ENCODE measurements at places on chromosomes 2 and 18.

- DNase-seq: no peak
Observed at GRCh38 chr18:63182861-63183260, 136.7 kb downstream of the BCL2 start.

GRCh38 chr18:23266717-23267446 is 131.6 kb downstream of the CABLES1 start:
- DNase-seq: no peak

GRCh38 chr2:102506743-102507142 is 33.7 kb downstream of the SLC9A4 start:
- no peak for DNase-seq

DNA sequence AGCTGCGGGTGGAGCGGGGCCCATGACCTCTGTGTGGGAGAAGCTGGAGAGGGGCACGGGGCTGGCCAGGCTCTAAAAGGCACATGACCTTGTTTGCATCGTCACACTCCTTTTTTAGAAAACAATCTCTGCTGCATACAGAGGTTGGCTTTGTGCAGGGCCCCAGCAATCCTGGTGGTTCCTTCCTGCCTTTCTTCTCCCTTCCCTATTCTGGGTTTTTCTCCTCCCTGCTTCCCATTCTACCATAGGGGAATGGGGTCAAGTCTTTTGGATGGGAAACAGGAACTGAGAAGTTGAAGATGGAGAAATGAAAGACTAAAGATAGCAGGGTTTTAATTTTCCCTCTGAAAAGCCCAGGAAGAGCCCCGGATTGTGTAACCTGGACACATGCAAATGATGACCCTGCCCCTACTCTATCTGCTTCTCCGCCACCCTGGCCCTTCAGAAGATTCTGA is 53.9 kb downstream of the ASAP2 start:
- DNase-seq: no peak

GRCh38 chr2:127986548-127987079 is 41.2 kb downstream of the SAP130 start:
- no peak for DNase-seq

GRCh38 chr18:61770279-61770678 is 122.5 kb downstream of the RNF152 start:
- no peak for DNase-seq

GRCh38 chr2:180494286-180494685 is 486.1 kb upstream of the UBE2E3 start:
- DNase-seq: no peak

DNA sequence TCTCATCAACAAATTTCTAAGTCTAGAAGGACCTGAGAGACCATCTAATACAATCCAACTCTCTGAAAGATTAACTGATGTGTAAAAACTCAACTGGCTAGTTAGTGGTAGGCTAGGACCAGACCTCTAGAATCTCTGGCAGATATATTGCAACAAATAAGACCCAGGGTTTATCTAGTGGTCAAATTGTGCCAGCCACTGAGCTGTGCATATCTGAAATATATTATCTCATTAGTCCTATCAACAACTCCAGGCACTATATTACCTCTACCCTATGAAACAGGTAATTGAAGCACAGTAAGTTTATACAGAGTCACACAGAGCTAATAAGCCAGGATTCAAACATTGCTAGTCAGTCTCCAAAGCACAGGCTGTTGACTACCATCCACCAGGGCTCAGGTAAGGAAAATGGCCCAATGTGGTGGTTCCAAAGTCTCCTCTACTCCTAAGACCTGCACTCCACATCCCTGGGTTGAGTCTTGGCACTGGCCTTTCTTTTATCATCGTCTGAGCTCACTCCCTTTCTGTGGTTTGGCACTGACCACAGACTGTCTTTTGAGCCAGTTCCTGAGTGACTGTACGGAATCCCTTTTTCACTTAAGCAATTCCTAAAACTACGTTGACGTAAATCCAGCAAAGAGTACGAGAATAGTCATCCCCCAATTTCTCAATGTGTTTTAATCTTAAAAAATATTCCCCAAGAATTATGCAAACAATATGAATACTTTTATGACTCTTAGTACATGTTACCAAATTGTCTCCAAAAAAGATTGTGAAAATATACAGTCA is 11.9 kb upstream of the PID1 start:
- peak; percentile 13 for DNase-seq

GRCh38 chr2:47896450-47896968 is 9.8 kb downstream of the FBXO11 start:
- no peak for DNase-seq

DNA sequence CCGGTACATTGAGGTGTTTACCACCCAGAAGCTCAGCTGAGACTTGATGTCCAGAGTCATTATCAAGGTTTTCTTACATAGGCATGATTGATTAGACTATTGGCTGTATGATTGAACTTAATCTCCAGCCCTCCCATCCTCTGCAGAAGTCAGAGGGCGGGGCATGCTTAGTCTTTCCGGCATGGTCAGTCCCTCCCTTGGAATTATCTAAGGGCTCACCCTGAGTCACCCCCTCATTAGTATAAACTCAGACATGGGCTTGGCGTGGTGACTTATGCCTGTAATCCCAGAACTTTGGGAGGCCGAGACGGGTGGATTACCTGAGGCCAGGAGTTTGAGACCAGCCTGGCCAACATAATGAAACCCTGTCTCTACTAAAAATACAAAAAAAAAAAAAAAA is 243.9 kb downstream of the VAPA start:
- DNase-seq: no peak

DNA sequence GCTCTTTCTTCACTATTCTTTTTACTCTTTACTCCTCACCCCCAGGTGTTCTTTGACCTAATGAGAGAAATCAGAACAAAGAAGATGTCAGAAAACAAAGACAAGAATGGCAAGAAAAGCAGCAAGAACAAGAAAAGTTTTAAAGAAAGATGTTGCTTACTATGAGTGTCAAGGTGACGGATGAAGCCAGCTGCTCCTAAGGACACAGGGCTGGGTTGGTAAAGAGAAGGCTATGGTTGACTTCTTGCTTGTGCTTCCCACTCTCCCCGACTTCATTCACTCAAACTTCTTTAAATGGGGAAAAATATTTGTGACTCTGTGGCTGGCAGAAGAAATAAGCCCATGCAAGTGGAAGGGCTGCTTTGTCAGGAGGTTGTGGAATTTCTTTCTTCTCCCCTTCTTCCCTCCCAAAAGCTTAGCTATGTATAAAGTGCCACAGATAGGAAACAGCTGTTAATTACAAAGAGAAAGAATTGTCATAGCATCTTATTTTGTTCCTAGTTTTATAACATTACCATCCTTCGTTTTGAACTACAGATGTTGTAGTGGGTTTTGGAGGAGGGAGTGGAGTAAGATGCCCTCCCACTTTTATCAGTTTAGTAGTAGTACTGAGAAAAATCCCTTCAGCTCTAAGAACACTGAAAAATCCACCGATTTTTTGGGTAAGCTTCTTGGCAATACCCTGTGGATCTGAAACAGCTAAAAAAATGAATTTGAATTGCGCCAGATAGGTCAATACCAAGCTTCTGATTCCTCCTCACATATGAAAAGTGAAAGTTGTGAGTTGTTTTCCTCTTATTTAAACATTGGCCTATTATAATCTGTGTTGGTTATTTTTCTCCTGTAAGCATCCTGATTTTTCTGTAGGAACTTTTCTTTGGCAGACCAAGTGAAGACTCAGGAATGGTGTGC is 40.7 kb downstream of the RALB start:
- DNase-seq: no peak

- DNase-seq: no peak
Observed at GRCh38 chr18:32889615-32890593, 117.1 kb upstream of the KLHL14 start.

- DNase-seq: no peak
Observed at GRCh38 chr18:44697315-44697714, 16.6 kb downstream of the SETBP1 start.

DNA sequence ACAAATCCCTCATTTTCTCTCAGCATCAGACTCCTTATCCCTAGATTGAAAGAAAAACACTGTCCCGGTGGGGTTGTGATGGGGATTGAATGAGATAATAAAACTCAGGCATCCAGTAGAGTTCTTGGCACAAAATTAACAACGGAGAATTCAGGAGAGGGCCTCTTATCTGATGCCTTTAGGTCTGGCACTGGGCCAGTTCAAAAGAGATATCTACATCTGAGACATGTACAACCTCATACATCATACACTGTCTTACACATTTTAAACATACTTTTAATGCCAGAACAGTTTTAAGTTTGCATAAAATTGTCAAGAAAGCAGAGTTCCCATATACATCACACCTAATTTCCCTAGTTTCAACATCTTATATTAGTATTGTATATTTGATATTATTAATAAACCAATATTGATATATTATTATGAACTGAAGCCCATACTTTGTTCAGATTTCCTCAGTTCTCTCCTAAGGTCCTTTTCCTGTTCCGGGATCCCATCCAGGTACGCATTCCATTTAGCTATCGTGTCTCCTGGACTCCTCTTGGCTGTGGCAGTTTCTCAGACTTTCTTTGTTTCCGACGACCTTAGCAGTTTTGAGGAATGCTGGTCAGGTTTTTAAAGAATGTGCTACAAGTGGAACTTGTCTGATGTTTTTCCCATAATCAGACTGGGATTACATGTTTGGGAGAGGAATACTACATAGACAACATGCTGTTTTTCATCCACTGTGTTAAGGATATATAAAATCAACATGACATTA is 27.8 kb downstream of the NXPH2 start:
- no peak for DNase-seq

DNA sequence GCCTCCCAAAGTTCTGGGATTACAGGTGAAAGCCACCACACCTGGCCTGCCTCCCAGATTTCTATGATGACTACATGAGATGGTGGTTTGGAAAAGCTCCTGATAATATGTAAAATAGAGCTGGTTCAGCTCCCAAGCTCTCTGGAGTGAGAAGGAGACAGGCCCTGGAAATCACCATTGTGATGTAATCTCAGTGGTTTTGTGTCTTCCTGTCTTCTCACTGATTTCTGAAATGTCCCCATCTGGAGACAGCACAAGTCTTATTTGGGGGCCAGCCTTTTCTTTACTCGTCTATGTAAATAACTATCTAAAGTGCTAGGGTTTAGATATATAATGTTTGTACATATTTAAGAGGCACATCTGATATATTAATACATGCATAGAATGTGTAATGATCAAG is 64.0 kb downstream of the CCNT2 start:
- peak; percentile 17 for DNase-seq

DNA sequence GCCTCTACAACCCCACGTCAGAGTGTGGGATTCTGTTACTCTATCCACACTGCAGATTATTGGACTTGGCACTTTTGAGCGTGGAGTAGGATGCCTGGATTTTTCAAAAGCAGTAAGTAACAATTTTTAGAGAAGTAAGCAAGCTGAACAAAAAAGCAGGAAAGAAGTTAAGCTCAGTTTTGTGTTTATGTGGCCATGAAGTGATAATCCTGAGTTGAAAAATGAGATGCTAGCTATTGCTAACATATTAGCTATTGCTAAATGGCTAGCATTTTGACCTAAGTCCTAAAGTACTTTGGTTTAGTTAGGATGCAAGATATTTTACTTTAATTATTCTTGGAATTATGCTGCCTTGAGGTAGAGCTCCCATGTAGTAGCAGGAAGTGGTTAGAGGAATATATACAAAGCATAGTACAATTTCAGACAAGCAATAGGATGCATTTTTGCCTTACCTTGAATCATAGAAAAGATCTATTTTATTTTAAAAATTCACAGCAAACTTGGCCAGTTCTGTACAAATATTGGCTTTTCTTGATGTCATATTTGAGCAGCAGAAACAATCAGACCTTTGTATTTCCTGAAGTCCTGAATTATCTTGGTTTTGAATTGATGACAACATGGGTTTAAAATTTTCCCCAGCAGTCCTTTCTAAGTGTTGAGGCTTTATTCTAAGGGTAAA is 74.6 kb downstream of the COX7A2L start:
- DNase-seq: no peak

- peak; percentile 72 for DNase-seq
Observed at GRCh38 chr2:71070294-71071093, 2.0 kb downstream of the NAGK start.

DNA sequence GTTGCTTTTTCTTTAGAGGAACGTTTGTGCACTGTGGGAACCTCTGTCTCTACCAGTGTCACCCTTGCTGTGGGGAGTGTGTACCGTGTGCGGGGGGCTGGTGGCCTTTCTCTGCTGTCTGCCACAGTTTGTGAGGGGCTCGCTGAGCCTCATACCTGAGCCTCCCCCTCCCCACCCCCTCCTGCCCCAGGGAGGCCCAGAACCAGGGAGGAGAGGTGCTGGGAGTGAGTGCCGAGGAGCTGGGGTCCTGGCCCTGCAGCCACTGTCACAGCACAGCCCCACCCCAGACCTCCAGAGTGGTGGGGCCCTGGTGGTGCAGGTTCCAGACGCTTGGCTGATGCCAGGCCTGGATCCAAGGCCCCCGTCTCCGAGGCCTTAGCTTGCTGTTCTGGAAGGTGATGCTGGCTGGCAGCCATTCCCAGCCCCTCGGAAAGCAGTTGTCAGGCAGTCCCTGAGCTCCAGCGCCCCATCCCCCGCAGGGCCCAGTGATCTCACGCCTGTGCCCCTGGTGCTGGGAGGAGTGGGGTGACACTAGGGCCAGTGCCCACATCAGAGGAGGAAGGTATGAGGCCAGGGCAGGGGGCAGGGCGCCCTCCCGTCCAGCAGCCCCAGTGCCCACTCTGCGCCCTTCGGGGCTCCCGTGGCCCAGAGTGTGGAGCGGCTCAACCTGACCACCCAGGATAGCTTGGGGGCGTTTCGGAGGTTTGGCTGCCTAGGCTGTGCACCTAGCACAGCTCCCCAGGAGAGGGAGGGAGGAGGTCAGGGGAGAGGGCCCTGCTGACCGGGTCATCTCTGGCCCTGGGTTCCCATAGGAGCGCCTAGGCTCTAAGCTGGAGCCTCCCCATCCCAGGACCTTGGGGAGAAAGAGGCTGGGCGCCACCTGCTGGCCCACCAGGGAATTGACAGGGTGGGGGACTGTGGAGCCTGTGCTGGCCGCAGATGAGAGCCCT is 53.0 kb upstream of the ALPP start:
- DNase-seq: peak; percentile 23

- DNase-seq: no peak
Observed at GRCh38 chr2:190376591-190377245, 31.4 kb upstream of the MFSD6 start.

GRCh38 chr2:237090906-237091305 is 5.2 kb downstream of the COPS8 start:
- DNase-seq: no peak

- no peak for DNase-seq
Observed at GRCh38 chr18:12043811-12044210, 49.8 kb upstream of the ANKRD62 start.

GRCh38 chr2:61543062-61543461 is 4.9 kb upstream of the XPO1 start:
- no peak for DNase-seq

DNA sequence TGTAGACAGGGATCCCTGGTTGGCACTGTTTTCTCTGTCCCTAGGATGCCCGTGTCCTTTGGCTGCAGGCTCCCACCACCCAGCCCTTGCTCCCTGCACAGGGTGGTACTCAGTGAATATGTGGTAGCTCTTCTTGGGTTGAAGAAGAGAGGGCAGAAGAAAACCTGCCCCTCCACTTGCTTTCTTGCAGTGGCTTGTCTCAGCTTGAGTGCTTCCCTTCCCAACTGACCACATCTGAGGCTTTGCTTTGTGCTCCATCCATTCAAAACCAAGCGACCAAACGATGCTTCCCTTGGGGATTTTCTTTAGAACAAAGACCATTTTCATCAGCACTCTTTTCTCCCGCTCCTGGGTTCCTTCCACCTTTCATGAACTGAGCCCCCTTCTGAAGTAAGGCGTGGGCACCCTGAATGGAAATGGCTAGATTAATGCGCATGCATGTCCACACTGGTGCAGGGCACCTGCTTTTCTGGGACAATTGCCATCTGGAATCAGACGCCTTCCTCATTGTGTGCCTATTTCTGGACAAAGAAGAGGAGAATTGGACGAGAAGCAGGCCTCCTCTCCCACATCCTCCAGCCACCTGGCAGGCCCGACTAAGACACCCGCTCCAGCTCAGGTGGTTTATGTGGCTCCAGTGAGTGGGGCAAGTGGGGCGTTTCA is 59.1 kb downstream of the ARL4C start:
- DNase-seq: no peak
